ENCODE measurements at places on chromosomes 7 and 10.
A peak's percentile ranks its signal among the peaks of the same experiment; 100 is the strongest.

DNA sequence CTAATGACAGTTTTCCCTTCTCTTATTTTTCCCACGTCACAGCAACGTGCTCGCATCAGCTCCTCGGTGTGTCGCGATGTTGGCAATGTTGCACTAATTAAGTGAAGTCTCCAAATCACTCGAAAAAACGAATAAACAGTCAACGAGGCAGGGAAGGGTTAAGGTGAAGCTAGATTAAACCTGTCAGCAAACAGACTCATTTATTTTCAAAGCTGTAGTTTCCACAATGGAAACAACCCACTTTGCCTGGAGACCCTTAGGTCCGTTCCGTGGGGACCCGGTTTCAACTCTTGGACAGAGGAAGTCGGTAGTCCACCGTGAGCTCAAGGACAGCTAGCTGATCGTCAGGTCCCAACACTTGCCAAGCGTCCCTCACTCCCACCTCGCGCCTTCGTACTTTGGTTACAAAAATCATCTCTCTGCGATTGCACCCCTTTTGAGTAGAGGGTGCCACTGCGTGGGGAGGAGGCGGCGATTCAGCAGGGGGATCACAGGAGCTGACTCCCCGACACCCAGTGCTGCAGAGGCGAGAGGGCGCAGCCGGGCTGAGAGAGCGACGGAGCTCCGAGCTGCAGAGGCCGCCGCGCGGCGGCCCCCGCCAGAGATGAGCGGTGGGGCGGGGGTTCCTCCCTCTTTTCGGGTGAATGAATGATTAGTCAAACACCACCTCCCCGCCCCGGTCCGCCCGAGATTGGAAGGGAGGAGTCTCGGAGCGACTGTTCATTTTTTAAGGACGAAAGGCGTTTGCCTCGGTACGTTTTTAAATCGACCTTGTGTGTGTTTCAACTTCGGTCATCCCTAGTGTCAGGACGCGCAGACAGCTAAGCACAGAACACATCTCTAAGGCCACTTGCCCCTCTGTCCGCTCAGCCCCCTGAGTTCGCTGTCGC is 1.3 kb upstream of the BMPER start:
- no peak for DNase-seq

DNA sequence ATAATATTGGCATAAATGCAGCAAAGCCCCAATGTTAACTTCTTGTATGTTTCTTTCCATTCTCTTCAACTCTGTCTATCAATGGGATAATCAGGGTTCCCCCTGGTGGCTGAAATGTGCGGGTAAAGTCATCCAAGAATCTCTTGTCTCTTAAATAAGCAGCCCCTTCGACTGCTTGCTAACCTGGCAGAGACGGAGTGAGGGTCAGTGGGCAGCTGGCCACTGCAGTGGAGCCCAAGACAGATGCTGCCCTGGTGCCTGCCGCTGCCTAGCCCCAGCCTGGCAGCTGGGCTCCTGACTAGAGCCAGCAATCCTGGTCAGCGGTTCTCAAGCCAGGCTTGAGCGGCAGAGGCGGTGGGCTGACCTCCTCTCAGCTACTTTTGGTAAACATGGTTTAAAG is 248.9 kb downstream of the COBL start:
- DNase-seq = no peak

GRCh38 chr10:46530249-46531186 is 25.9 kb downstream of the GPRIN2 start:
- DNase-seq = no peak

DNA sequence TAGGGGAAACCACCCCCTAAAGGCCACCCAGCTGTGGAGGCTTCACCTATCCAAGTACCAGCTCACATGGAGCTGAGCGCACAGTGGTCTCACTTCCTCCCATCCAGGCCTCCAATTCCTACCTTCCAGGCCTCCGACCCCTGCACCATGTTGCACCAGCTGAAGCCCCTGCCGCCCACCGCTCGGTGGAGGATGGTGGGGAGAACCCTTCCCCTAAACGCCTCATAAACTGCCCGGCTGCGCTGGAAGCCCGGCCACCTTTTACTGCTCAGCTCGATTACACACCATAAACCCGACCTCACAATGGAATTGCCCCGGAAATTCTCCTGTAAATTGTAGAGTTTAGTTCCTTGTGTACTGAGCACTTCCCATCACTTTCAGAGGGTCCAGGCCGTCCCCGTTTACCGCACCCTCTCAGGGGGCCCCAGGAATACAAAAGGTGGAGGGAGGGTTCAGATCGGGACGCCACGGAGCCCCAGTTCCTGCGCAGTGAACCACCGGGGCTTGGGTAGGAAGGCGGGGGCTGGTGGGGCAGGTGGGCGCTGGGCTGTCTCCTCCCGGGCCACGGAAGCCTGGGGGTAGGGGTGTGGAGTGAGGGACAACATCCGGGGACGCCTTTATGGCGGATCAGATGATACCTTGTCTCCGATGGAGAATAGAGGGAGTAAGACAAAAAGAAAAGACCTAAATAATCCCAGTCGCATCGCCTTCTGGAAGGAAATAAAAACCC is 1.4 kb upstream of the HOXA7 start:
- no peak for DNase-seq

GRCh38 chr7:151408839-151409666 is 785 bp downstream of the WDR86 start:
- DNase-seq = peak; percentile 45

DNA sequence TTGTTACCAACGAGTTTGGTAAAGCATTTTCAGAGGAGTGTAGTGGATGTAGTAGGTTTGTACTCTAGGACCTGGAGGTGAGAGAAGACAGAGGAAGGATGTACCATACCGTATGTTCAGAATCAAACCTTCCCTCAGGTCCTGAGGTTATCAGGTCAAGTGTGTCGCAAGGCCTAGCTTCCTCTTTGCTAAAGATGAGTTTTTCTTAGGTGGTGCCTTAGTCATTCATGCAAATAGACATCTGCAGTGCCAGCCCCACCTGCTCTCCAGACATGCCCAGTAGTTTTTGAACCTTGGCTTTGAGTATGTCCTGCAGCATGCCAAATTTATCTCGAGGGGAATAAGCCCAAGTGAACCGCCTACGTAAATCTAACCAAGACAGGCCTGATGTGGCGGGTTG is 71.3 kb downstream of the HDAC9 start:
- DNase-seq = no peak

- DNase-seq = no peak
Observed at GRCh38 chr10:118977022-118977599, 52.4 kb upstream of the NANOS1 start.

DNA sequence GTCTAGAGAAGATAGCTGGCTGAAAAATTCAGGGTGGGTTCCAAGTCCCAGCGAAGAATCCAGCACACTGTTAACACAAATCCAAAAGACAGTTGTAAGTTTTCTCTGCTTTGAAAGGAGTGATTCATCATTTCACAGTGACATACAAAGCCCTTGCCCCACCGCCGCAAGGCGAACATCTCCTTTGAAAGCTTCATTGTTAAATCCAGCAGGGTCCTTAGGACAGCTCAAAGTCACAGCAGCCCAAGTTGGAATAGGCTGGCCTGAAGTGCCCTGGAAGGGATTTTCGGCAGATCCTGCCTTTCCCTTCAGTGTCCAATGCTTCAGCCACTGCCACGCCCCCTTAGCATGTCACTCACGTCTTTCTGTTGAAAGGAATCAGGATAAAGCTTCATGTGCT is 526.1 kb downstream of the CALN1 start:
- no peak for DNase-seq

DNA sequence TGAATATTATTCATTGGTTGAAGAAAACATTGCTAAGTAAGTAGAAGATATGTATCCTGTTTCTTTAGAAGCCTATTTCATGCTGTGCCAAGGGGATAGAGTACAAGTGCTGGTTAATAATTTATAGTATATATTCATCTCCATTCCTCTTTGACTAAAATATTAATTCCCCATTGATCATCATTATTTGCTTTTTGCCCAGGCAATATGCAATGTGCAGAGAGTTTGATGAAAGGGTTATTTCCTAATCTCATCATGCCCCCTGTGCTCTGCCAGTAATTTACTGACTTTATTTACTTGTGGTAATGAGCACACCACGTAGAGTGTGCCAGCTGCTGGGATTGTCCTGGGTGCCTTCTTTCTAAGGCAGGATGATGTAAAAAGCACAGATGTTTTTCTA is 180.9 kb downstream of the REEP3 start:
- DNase-seq = no peak

GRCh38 chr10:71483885-71484751 is 87.4 kb downstream of the CDH23 start:
- no peak for DNase-seq

GRCh38 chr7:132933072-132933458 is 148.8 kb downstream of the CHCHD3 start:
- no peak for DNase-seq

DNA sequence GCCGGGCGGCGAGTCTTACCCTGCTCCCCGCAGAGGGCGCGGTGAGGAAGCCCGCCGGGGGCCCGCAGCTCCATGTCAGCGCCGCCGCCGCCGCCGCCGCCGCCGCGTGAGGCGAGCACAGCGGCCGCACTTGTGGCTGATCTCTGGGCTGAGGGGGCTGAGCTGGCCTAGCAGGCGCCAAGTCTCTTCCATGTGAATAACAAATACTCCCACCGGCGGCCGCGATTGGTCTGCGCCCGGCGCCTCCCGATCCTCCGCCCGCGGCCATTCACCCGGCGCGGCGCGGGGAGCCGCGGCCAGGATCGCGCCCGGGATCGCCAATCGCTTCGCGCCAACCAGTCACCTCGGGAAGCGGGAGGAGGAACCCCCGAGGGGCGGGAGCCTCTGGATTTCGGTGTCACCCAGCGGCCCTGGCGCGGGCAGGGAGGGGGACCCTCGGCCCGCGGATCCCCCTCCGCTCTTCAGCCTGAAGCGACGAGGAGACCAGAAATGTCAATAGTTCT is at the start of gene GRM8:
Gene GRM8, minus strand, starts transcription at position 164 of the 503 bp plus-strand sequence.
- no peak for DNase-seq

DNA sequence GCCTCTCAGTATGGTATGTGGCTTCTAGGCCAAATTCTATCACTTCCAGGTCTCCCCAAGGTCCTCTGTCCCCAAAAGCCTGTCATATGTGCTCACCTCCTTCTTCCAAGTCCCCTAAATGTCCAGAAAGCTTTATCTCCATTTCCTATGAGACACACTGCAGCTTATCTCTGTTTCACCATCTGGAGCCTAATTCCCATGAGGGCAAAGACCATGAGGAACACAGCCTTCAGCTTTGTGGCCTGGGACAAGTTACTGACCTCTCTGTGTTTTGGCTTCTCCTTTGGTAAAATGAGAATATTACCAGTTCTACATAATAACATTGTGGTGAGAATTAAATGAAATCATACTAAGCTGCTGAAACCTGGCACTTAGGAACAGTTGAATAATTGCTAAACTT is 19.2 kb downstream of the ST8SIA6 start:
- DNase-seq = no peak

- DNase-seq = no peak
Observed at GRCh38 chr7:116075351-116076145, 45.0 kb upstream of the TFEC start.

DNA sequence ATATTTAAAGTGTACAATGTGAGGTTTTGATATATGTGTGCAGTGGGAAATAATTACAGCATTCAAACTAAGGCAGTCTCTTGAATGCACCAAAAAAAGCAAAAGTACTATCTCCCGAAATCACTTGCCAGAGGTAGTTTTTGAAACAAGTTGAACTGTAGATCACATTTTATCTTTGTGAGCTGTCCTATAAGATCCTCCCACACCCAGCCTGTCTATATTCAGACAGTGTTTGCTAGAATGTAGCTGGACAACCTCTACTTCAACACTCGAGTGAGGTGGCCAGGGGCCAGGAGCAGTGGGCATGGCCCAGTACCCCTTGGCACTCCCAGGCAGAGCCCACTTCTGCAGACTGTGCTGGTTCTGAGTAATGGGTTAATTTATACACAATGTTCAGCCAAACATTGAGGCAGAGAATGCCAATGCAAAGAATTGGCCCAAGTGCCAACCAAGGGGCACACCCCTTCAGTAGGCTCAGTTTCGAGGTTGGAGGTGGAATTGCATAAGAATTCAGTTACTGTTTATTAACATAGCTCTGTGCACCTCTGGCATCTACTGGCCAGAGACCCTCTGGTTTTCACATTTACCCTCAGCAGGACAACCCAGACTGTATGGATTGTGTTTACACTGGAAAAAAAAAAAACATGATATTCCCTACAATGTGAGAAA is 70.5 kb downstream of the AHR start:
- DNase-seq = no peak

- DNase-seq = no peak
Observed at GRCh38 chr10:7152982-7153381, 257.9 kb downstream of the SFMBT2 start.

- DNase-seq = no peak
Observed at GRCh38 chr10:26737730-26738129, 40.2 kb downstream of the PDSS1 start.

GRCh38 chr7:17774248-17774647 is 166.0 kb downstream of the SNX13 start:
- DNase-seq = no peak

DNA sequence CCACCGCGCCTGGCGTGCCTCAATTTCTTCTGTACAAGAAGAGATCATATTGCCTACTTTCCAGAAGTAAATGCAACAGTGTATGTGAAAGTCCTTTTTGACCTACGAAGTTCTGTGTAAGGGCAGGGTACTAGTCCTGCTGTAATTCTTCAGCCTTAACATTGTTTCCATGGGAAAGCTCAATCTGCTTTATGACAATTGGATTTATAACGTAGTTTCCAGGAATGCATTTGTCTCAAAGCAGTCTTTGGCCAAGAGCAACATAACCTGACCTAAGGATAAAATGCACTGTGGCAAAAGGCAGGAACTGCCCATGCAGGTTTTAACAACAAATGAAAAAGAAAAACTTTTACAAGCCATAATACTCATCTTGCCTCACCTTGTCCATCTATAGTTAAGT is 108.1 kb upstream of the PODXL start:
- no peak for DNase-seq

GRCh38 chr10:69490876-69491275 is 39.6 kb downstream of the TSPAN15 start:
- no peak for DNase-seq

- no peak for DNase-seq
Observed at GRCh38 chr10:89236226-89236797, 15.3 kb downstream of the LIPA start.

- no peak for DNase-seq
Observed at GRCh38 chr7:147990942-147991341, 599.6 kb upstream of the C7orf33 start.

DNA sequence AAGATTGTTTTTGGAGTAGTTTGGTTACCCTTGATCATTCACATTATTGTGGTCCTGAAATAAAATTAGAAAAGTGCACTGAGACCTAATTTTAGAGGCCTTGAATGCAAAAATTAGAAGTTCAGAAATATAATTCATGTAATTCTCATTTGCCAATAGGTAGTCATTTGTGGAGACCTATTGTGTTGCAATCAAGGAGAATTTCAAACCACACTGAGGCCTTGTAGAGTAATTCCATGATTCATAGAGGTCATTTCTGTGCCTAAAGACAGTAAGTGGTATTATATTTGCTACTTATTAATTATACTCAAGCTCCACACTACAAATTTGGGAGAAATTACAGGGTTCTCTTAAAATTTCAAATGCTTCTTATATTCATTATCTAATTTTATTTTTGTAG is 946.8 kb upstream of the POT1 start:
- DNase-seq = no peak

DNA sequence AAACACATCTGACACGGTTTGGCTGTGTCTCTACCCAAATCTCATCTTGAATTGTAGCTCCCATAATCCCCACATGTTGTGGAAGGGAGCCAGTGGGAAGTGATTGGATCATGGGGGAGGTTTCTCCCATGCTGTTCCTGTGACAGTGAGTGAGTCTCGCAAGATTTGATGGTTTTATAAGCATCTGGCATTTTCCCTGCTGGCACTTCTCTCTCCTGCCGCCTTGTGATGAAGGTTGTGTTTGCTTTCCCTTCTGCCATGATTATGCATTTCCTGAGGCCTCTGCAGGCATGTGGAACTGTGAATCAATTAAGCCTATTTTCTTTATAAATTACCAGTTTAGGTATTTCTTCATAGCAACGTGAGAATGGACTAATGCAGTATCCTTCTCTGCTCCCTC is 5.9 kb upstream of the HTR5A start:
- no peak for DNase-seq
